ENCODE measurements at places on chromosomes 1 and 21.

DNA sequence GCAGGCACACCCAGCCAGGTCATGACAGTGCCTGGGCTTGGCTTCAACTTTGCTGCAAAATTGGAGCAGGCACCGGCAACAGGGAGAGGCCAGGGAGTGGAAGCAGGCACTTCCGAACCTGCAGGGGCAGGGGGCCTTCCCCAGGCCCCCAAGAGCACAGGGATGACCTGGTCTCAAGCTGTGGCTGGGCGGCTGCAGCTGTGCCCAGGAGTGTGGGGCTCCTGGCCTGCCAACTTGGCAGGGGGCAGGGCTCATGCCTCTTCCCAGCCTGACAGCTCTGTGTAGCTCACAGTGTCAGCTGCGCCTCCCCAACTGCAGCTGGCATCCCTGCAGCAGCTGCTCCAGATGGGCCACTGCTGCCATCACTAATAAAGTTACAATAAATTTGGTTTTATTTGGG, 51.5 kb upstream of the SCYL3 start:
- no peak for DNase-seq

DNA sequence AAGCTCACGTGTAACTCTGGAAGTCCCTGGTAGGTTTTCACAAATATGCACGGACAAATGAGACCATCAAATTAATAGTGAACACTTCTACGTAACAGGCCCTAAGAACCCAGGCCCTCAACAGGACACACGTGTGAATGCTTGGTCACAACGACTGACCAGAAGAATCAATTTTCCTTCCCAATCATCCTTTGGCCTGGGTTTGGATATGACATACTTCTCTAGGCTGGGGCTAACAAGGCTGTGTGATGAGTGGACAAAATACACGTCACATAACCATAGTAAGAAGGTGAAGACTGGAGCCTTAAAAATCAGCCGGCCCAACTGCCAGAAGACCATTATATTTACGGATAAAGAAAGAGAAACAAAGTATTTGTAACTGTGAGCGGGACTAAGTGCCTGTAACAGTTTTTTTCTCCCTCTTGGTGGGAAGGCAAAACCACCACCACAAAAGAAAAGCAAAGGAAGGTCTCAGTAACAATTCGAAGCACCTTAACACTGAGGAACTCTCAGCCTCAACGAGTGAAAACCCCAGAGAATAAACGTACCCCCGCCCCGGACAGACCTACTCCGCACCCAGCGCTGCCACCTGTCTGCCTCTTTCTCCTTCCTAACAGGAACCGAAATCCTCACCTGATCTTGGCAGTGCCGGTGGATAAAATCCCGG, 450 bp downstream of the SDE2 start:
- DNase-seq = no peak

- DNase-seq = no peak
These were observed 5.7 kb downstream of the DMRTA2 start for GRCh38 chr1:50417507-50417906.

DNA sequence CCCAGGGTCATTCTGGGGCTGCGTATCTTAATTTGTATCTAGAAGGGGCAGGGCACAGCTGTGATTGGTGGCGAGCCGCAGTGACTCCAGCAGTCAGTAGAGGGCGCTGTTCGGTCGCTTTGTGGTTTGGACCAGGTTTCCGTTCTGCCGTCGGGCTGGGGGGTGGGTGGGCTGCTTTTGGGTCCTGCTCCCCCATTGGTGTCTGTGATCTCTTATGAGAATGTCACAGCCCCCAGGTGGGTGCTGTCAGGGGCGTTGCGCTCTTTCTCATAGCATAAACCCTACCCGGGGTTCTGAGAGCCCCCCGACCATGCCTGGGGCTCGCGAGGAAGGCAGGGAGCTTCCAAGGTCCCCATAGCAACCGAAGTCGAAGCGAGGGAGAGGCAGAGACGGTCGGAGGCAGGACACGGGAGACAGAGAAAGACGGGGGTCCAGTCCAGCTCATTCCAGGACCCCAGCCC, 5.4 kb downstream of the TFF3 start:
- DNase-seq = no peak

GRCh38 chr1:77424236-77424635, 142.4 kb downstream of the AK5 start:
- no peak for DNase-seq

- DNase-seq = no peak
These were observed 181.3 kb downstream of the ATP6V1G3 start for GRCh38 chr1:198359024-198359653.

DNA sequence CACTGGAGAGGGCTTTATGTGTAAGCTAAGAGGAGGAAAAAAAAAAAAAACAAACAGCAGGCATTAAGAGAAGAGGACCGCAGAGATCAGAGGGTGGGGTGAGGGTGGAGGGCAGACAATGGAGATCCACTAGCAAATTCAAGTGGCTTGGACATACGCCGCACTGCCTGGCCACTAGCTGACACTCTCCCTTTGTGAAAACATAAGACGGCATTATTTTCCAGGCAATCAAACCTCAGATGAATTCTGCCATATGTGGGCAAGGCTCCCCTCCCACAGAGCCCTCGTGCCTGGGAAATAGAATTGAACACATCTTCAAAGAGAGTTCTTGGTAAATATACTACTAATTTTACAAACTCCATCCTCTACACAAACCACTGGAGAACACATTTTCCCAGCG, 53.6 kb downstream of the ERG start:
- no peak for DNase-seq

DNA sequence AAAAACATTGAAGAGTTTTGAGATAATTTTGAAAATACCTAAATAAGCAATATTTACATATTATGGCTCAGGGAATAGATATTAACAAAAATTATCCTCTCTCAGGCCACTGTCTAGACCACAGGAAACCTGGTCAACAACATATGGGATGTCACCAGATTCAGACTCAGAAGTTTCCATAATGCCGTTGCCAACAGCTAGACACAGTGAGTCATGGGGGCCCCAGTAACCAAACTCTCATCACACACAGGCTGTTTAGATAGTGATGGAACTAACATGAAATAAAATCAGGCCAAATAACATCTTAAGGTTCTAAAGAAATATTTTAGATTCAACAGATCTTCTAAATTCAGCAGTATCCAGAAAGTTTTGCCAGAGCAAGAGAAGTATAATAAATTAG, 681.7 kb upstream of the ADAMTS5 start:
- no peak for DNase-seq
